Muscle of leg (tissue), 16 donors: ENCODE measurements at places on chromosomes 16 and 17. TPM values are rescaled to one million over a fixed set of nuclear protein-coding genes. Genes with fewer than 3 reads are reported as not detected.

GRCh38 chr16:22214889-22215288 is 8.8 kb downstream of the EEF2K start:
- DNase-seq = no peak

DNA sequence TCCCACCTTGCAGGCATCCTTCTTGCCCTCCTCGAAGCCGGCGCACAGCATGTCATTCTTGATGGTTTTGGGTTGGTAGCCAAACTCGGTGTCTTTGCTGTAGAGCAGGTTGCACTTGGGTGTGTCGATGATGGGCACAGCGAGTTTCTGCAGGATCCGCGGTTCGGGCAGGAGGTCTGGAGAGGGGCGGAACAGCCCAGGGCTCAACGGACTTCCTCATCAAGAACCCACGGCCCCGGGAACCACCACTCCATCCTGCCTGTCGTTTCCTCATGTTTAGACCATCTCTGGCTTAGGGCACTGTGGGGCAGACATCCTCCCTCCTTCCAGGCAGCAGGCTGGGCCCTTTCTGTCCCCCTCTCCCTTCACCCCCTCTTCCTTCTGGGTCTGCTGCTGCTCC is 6.5 kb downstream of the PRSS27 start:
- peak; percentile 1 for DNase-seq

- DNase-seq = no peak
Measured at GRCh38 chr16:53534206-53534605, 31.2 kb upstream of the AKTIP start.

The TP53TG3F gene
- polyA plus RNA-seq = not detected

DNA sequence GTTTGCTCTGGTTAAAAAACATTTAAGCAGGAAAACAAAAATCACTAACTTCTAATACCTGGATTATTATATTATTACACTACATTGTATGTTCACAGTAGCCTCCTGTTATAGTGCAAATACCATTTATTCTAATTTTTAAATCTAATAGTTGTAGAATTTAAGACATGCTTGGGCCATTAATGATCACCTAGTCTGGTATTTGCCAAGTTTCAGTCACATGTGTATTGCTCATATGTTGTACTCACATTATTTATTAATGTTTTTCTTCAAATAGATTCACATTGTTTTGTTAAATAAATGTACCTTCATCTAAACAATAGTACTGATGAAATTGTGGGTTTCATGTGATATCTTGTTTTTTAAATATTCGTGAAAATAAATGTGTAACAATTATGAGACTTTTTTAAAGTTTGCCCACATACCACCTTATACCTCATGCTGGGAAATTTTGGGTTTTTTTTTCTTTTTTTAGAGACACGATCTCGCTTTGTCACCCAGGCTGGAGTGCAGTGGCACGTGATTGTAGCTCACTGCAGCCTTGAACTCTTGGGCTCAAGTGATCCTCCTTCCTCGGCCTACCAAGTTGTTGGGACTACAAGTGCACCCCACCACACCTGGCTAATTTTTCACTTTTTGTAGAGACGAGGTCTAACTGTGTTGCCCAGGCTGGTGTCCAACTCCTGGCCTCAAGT is 5.9 kb downstream of the ZNF771 start:
- DNase-seq = no peak

- DNase-seq = peak; percentile 27
Measured at GRCh38 chr17:8327303-8327649, 12.4 kb upstream of the ODF4 start.

GRCh38 chr16:46973207-46973995 is at the start of gene DNAJA2:
Gene DNAJA2, minus strand, starts transcription at chr16:46973674. Its CDS starts 102 bp downstream, at chr16:46973572.
- peak; percentile 95 for DNase-seq

The PRR11 gene
- 16.6 TPM for polyA plus RNA-seq

GRCh38 chr17:32859857-32860525 is 16.9 kb downstream of the MYO1D start:
- DNase-seq = no peak

GRCh38 chr16:56763291-56763916 is 33.5 kb downstream of the NUP93 start:
- DNase-seq = no peak

- no peak for DNase-seq
Measured at GRCh38 chr16:52597772-52598483, 51.0 kb upstream of the TOX3 start.

- DNase-seq = peak; percentile 79
Measured at GRCh38 chr17:50944054-50944901, 78.1 kb upstream of the TOB1 start.
